ENCODE measurements at places on chromosomes 2 and 18.
A peak's percentile ranks its signal among the peaks of the same experiment; 100 is the strongest.

- no peak for DNase-seq
Observed at GRCh38 chr2:226903179-226903578, 67.3 kb downstream of the RHBDD1 start.

GRCh38 chr2:208189810-208190503 lies at the start of gene C2orf80:
C2orf80 (minus strand) TSS chr2:208190030; CDS start chr2:208186986, 3,044 bp downstream.
- DNase-seq, result no peak

DNA sequence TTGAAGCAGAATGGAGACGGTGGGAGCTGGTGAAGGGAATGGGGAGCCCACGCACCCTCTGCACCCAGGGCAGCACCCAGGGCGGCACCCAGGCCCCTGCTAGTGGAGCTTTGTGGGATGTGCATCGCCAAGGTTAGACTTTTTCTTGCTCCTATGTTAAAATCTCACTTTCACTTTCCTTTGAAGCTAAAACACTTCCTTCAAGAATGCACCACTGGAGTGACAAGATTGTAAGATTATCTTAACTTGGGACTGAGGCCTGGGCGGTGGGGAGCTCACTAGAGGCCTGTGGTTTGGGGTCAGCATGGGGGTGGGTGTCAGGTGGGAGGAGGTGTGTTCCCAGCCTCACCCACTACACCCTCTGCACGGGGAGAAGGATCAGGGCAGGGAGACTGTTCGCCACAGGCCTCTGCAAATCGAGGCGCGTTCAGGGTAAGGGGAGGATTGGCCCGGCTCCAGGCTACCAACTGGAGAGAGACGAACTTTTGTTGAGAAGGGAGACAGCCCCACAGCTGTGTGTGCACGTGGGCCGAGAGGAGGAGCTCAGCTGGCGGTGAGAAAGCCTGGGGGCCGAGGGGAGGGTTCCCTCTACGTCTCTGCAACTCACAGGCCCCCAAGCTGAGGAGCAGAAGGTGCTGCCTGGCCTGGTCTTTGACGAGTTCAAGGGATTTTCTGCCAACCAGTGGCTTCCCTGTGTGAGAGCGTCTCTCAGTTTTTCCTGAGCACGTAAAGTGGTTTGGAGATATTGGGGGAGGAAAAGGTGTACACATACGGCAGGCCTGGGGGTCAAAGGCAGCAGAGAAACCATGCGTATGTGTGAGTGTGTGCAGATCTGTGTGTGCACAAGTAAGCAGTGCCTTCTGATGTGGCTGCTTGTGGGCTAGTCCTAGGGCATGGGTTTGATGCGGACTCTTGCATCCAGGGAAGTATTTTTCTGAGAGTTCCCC lies 147.7 kb downstream of the KLHL29 start:
- peak; percentile 15 for DNase-seq

- no peak for DNase-seq
Observed at GRCh38 chr2:90077948-90078347, 1386.5 kb downstream of the RPIA start.

DNA sequence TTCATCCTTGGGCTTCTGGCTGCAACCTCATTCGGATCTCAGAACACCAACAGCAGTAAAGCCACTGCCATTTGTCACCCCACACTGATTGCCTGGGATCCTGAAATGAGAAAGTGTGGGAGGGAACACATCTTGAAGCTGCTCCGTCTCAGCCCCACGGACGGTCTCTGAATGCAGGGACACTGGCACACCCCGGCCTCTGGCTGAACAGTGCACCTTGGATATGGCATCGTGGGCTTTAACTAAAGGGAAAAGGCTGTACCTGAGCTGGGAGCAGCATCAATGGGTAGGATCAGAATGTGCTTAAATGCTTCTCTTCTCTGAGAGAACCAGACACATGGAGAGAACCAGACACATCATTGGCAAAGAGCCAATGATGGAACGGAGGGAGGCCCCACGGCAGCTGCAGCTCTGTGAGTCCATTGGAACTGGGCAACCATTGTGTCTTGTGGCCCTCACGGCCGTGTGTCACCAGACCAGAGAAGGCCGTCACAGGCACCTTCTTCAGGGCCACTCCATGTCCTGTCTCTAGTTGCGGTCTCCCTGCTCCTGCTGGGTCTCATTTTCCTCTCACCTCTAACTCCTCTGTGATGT lies 193.4 kb upstream of the MYT1L start:
- no peak for DNase-seq
